ENCODE measurements at places on chromosomes 16 and 17.

DNA sequence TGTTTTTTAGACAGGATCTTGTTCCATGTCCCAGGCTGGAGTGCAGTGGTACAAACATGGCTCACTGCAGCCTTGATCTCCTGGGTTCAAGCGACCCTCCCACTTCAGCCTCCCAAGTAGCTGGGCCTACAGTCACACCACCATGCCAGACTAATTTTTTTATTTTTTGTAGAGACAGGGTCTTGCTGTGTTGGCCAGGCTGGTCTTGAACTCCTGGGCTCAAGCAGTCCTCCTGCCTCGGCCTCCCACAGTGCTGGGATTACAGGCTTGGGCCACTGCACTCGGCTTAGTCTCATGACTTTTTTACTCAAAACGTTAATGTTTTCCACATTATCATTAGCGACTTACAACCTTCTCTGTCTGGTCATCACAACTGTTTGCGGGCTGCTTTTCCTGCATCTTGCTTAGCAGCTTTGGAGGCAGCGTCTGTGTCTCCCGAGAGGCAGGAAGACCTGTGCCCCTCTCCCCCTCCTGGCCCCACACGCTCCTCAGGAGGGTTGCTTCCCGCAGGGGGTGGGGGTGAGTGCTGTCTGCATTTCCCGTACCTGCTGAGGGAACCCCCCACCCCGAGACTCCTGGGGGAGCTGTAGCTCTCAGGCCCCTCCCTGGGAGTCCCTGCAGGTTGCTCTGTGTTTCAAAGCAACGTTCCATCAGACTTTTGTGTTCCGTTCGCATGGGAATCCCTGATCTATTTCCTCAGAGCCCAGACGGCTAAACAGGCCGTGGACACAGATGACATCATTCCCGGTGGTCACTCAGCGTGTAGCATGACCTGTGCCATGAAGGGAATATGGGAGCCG lies 52.6 kb downstream of the PGS1 start:
- no peak for DNase-seq

DNA sequence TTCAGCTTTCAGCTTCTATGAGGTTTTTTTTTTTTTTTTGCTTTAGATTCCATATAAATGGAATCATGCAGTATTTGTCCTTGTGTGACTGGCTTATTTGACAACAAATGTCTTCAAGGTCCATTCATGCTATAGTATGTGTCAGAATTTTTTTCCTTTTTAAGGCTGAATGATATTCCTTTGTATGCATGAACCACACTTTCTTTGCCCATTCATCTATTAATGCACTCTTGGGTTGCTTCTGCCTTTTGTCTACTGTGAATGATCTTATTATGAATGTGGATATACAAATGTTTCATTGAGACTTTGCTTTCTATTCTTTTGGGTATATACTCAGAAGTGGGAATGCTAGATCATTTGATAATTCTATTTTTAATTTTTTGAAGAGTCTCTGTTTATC lies 27.0 kb upstream of the LRRC75A start:
- DNase-seq: no peak

- no peak for DNase-seq
These were observed 1.4 kb upstream of the SP6 start for GRCh38 chr17:47852113-47852949.

GRCh38 chr17:16947470-16947869 lies 24.4 kb downstream of the TNFRSF13B start:
- no peak for DNase-seq

Data from CD4-positive, alpha-beta T cell treated with Interleukin-10 for 1 hour (primary cell).